ENCODE measurements at places on chromosomes 7 and 10.

DNA sequence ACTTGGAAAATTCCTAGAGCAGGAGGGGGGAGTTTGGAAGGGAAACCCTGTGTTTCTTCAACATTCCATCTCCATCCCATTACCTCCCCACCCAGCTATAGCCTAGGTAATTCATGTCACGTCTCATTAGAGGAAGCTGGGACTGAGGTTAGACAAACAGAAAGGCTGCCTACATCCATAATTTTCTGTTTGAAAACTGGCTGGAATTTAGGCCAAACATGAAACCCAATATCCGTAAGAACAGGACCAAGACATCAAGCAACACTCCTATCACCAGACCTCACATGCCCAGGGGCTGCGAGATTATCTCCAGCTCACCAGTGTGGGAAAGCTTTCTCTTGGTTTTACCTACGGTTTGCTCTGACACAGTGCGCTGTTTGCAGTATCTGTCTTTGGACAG is 316.3 kb downstream of the FRMD4A start:
- DNase-seq = no peak

GRCh38 chr10:77896058-77896457 is 30.5 kb downstream of the DLG5 start:
- DNase-seq = no peak

DNA sequence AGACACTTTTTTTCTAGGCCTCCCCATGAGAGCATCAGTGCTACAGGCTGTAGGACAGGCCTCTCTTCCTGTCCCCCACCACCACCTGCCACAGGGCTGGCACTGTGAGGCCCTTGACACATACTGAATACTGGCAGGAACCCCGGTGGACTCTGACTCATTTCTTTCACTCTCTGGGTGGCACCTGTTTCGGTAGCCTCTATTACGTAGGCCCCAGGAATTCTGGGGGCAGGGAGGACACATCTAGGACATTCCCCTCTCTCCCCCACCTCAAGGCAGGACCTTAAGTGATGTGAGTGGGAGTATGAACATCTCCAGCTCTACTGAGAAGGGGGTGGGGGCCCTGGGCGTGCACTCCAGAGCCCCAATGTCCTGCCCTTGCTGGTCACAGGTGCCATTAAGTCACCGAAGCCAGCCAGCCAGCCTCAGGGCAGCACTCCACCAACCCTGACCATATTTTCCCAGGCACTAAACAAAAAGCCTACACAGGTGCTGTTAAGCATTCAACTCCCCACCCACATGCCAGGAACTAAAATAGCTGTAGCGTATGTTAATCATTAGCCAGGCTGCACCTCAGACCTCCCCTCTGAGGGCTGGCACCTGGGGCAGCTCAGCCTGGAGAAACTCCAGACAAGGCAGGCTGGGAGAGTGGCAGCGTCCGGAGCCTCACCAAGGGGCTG is 8.9 kb downstream of the ANXA11 start:
- DNase-seq = peak; percentile 58

DNA sequence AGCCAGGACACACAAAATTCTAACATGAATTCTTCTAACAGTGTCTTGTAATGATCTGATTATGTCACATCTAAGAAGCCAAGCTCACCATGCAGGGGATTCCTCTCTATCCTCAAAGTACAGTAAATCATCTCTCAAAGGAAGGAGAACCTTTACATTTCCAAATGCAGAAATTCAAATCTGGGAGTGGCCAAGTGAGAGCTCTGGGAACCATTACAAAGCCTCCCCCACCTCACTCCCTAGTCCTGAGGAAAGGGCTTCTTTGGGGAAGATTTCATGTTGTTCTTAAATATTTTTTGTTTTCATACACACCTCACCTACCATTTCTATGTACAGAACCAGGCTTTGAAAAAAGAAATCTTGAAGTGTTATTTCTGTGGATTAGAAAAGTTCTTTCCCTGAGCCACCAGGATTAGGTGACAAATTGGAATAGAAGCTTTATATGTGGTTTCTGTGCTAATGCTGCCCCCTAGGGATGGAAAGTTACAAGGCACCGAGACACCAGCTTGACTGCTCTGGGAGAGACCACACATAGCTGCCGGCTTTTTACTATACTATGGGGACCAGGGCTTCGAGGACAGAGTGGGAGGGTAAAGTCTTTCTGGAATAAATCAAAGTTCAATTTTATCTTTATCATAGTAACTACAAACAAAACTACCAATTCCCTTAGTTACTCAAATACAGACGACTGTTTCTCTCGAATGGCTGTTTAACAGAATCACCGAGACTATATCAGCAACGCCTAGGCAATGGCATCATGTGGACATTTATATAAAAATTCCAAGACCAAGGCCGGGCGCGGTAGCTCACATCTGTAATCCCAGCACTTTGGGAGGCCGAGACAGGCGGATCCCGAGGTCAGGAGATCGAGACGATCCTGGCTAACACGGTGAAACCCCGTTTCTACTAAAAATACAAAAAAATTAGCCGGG is 116.1 kb downstream of the RNF216 start:
- peak; percentile 32 for DNase-seq

DNA sequence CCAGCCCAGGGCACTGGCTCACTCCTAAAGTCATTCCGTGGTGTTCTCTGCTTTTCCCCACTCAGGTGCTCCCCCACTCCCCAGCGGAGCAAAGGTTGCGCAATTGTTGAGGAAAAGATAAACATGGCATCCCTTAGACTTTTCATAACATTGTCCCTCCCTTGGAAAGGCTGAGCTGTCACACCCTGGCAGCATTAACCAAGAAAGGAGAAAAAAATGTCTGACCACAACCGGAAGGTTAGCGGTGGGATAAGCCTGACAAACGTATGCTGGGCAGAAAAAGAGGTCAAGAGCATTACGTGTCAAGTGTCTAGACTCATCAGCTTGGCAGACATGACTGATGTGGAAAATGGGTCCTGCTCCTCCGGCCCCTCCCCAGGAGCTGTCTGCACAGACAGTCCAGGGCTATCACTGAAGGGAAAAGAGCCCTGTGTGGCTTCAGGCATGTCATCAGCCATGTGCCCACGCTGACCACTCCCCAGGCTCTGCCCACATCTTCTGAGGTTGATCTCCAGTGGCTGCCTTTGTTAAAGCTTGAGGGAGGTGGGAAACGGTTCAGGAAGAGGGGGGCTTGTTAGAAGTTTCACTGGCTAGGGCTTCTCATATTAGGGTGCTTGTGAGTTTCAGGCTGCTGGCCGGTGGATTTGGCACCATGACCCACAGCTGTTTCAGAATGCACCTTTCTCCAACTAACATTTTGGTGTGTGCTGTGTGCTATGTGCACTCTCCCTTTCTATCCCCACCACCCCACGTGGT is 30.1 kb downstream of the BTBD16 start:
- DNase-seq = no peak

DNA sequence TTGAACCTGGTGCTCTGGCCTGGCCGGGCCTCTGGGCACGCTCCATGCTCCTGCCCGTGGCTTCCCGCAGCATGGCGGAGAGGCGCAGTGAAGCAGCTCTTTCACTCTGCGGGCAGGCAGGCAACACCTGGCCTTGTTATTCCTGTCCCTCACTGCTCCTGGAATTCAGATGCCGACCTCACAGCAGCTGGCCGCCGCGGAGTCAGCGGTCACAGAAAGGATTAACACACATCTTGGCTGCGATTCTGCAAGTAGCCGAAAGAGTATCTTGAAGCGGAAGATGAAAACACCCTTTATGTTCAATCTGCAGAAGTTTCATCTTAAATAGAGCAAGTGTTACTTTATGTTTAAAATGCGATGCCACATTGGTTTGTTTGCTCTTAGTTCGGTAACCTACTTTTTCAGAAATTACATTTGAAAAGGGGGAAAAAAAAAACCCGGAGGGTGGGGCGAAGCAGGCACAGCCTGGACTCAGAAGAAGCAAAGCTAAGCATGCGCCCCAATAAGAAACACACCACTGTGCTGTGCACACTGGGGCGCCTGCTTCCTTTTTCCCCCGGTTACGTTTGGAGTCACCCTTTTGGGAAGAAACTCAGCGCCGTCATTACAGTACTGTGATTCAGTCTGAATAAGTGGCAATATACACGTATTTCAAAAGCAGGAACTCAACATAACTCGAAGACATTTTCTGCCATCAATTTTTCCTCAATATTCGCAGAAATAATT is 42.3 kb downstream of the BRI3 start:
- DNase-seq = no peak

GRCh38 chr7:95871075-95871848 is 98.9 kb downstream of the DYNC1I1 start:
- DNase-seq = no peak

- no peak for DNase-seq
Measured at GRCh38 chr7:122166275-122166674, 22.2 kb upstream of the AASS start.

DNA sequence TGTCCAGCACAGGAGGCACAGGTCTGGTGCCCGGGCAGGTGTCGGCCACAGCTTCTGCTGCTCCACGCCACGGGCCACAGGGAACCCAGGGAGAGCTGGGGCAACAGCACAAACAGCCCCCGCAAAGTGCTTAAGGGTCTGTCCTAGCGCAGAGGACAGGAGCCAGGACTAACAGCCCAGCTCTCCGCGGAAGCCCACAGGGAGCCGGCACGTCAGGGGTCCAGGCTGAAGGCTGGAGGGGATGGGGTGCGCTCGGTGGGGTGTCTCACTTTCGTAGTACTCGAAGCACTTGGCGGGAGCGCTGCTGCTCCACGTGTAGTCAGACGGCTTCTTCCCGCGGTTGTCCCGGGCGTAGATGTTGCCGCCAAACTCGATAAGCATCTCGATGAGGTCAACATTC is 24.9 kb downstream of the ASB13 start:
- no peak for DNase-seq

- no peak for DNase-seq
Measured at GRCh38 chr10:3693698-3694080, 91.3 kb downstream of the KLF6 start.

GRCh38 chr10:72009425-72010081 is 45.4 kb downstream of the CHST3 start:
- DNase-seq = no peak

GRCh38 chr7:100884736-100885439 is 4.6 kb downstream of the UFSP1 start:
- DNase-seq = no peak

DNA sequence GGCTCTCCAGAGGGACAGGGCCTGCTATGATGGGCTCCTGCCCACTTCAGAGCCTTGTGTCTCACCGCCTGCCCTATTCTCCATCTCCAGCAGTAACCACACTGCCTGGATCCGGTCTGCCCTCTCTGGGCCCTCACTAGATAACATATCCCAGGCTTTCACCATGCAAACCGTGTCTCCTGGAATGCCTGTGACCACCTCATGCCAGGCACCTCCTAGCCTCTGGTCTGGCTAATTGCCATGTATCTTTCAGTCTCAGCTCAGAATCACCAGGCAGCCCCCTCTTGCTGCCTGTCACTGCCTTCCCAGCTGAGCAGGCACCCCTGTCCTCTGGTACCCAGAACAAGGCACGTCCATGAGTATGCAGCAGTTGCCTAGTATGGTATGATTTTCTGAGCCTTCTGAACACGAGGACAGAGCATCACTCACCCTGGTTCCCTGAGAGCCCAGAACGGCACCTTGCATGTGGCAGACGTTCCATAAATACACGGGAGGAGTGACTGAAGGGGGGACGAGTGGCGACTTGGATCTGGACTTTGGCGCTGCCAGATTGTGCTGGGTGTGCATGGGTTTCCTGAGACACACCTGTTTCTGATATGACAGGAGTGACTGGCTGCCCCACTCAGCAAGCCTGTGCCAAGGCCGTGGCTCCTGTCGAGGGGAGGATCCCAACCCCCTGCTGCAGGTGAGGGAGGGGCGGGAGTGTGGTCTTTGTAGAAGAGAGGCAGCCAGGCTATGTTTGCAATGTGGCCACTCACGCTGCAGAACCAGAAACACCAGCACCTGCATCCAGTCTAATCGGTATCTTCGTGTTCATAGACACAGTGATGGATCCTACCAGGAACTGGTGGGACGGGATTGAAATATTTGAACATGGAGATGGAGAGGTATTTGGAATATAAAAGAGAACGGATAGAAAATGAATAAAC is 95.2 kb downstream of the VOPP1 start:
- DNase-seq = no peak

DNA sequence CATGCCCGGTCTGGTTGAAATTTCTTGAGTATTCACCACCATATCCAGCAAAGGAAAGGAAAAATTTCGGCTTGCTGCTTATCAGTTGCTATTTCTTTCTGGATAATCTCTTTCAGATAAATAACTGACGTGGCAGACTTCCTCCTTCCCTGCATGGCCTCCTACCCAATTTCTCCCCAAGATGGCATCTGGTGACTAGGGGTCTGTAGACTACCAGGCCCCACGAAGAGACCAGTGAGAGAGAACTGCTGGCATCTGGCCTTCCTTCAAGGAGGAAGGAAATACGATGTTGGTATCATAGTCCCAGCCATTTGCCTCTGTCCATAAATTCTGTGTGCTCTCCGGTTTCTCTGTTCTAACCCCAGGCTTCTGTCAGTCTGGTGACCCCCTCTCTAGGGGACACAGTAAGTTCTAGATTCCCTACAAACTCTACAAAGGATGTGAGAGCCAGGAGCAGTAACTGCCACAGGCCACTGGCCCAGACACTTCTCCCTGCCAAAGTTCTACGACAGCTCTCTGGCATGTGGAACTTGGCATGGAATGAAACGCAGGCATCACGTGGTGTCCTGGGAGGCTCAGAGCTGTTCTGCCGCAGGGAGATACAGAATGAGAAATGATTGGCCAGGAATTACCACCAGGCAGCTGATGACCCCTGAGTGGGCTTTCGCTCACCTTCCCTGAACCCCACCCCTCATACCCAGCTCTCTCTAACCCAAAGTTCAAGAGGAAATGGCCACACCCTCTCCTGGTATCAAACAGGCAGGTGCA is 30.0 kb upstream of the MSRB2 start:
- DNase-seq = no peak

- no peak for DNase-seq
Measured at GRCh38 chr10:5518143-5518542, 6.6 kb upstream of the CALML3 start.

GRCh38 chr10:129866894-129867293 is 97.2 kb downstream of the EBF3 start:
- DNase-seq = no peak

- no peak for DNase-seq
Measured at GRCh38 chr10:61040399-61041016, 96.5 kb upstream of the RHOBTB1 start.

GRCh38 chr7:100482728-100483089 is 1.0 kb upstream of the NYAP1 start:
- DNase-seq = no peak

DNA sequence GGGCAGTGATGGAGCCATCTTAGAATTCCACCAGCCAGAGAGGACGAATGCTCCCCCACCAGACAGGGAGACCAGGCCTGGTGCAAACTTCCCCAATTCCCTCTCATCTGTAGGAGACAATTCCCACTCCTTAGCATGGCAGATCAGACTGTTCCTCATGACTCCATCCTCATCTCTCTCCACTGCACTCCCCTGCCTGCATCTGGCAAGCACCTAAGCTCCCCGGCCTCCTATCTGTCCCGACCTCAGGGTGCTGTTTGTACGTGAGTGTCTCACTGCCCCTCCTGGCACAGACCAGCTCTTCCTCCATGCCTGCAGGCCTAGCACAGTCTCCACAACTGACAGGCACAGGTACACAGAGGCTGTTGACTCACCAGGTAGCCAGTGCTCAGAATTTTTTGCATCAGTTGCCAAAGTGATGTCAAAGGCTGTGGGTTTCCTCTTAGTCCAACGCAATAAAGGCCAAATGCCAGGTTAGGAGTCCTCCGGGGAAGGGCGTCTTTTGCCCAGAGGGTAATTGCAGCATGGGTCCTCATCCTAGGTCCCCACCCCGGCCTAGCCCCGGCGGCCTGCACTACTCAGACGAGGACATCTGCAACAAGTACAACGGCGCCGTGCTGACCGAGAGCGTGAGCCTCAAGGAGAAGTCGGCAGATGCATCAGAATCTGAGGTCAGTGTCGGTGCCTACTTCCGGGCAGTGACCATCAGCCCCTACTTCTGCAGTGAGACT is 436.8 kb upstream of the FOXK1 start:
- DNase-seq = no peak

- no peak for DNase-seq
Measured at GRCh38 chr7:106110238-106110560, 1.9 kb downstream of the SYPL1 start.

Measured in stimulated activated CD8-positive, alpha-beta memory T cell treated with anti-CD3 and anti-CD28 coated beads, Interleukin-4, amount 100 ng/mL, for 24 hours (primary cell).